ENCODE measurements at places on chromosomes 4 and X.

GRCh38 chr4:134708616-134709015 lies 507.0 kb upstream of the PABPC4L start:
- DNase-seq = no peak

GRCh38 chr4:88819818-88820697 lies 122.4 kb upstream of the NAP1L5 start:
- DNase-seq = no peak

- DNase-seq = no peak
Observed at GRCh38 chr4:187006189-187006618, 282.5 kb upstream of the FAT1 start.

DNA sequence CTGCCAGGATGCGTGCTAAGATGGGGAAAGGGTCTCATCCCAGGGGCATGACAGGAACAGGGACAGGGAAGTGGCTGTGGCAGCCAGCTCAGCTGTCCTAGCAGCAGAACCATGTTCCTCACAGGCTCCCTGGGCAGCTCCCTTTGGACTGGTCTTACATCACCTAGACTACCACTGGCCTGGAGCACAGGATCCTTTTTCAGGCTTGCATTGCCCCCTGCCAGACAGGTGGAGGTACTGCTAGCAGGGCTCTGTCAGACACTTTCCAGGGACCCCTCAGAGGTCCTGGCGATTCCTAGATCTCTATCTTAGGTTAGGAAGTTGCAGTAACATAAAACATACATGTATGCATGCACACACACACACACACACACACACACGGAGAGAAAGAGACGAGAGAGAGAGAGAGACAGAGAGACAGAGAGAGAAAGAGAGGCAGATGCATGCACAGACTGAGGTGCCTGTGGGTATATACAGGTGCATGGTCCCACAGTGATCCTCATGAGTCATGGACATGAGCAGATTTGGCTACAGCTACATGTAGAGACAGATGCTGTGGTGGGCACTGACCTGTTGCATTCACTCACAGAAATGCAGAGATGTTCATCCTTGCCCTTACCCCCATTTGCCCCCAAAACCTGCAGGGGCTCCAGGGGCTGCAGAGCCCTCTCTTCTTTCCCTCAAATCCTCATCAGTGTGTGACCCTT lies 63.6 kb downstream of the STARD8 start:
- peak; percentile 44 for DNase-seq

DNA sequence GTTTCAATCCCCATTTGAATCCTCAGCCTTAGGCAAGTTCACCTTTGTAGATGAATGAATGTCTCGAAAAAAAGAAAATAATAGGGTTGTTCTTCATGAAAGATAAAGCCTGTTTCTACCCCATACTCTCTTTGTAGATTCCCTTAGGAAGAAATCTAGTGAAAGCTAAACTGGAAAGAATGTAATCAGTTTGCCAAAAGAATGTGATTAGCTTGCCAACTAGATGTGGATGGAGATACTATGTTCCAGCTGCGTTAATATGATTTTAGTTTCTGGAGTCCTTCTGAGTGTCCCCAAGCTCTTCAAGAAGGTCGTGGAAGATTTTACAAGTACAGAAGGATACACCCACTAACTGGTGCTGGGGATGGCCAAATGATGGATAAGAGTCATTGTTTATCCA lies 162.3 kb upstream of the EDNRA start:
- DNase-seq = no peak

GRCh38 chrX:31715675-31716074 lies 643.8 kb upstream of the FTHL17 start:
- no peak for DNase-seq

DNA sequence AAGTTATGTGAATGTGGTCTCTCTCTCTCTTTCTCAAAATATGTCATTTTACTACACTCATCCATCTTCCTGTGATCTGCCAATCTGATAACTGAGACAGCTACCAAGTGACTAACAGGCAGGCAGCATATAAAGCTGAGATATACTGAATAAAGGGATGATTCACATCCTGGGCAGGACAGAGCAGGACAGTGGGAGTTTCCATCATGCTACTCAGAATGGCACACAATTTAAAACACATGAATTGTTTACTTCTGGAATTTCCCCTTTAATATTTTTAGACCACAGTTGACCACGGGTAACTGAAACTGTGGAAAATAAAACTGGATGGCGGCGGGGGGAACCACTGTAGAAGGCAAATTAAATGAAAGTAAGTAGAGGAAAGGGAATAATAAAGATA lies 58.6 kb upstream of the DCTD start:
- DNase-seq = peak; percentile 42

DNA sequence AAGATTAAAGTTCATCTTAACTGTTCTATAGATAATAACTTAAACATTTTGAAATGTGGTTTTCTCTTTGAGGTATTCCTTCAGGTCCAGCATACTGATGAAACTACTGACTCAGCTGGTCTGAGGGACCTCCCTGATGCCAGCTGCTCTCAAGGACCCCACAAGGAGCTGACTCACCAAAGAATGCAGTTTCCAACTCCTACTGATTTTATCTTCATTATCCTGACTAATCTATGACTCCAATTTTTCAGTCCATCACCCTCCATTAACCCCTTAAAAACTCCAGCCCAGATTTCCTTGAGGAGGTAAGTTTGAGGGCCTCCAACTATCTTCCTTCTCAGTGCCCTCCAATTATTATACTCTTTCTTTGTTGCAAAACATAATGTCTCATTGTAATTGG lies 1.4 kb upstream of the UGT2B4 start:
- no peak for DNase-seq

- DNase-seq = no peak
Observed at GRCh38 chrX:74500067-74500466, 78.8 kb downstream of the SLC16A2 start.

DNA sequence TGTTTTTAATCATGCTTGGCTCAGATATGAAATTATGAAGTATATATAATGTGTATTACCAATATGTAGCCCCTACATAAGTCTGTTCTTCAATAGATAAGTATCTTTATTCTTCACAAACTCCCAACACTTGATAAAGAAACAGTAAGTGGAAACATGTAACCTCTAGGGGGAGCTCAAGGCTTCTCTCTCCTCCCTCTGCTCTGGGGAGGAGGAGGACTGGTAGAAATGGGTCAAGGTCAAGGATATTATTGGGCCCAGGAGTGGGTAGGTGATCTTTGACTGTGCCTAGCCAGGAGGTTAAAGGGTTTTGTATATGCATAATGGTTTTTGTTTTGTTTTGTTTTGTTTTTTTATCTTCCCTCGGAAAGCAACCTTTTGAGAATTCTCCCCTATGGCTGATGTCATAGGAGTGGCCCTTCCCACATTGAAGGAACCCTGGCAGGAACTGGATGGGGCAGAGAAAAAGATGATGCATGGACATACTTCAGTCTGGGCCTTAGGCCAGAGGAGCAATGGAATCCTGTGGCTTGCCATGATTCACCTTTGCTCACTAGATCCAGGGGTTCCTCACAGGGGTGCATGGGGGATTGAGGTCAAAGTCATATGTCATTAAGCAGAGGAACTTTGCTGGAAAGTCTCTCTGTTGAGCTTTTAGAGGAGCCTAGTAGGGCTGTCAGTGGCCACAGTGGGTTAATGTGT lies 460.3 kb downstream of the MID1IP1 start:
- peak; percentile 1 for DNase-seq

DNA sequence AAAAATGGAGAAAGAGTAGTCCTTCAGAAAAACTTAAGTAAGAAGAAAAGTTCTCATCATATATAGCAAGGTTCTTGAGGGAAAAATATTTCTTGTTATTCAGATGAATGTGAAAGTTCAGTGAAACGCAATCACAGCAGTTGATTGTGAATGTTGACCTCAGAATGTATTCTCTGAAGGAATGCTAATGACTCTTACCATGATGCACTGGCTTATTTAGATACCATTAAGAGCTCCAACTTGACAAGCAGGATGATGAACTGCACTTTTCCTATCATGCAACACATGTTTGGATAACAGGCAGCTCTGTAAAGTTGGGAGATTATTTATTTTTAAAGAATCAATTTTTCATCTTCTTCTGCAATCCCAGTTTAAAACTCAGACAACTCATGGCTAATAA lies 115.5 kb upstream of the MYOZ2 start:
- no peak for DNase-seq

GRCh38 chr4:185142564-185142911 lies 528 bp upstream of the SLC25A4 start:
- DNase-seq = no peak

DNA sequence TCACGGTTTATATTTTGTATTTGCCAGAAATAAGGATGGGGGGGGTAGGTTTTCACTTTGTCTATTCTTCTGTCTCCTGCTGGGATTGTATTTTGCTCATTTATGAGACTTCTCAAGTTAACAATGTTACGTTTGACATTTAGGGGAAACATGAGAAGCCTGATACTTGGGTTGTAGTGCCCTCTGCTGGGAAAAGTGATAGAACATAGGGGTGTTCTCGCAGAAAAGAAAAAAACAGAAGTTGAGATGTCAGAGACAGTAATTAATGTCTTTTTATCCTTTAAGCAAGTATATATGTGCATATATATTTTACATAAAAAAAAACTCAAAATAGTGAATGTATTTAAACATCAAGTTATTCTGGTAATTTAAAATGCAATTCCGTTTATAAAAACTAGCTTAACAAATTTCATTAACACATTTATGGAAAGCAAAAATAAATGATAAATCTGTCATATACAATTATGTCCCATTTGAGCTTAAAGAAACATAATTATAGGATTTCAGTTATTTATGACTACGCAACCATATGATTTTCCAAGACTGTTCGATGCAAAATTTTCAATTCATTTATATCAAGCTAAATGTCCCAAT lies 46.0 kb upstream of the TMPRSS11F start:
- DNase-seq = peak; percentile 59

DNA sequence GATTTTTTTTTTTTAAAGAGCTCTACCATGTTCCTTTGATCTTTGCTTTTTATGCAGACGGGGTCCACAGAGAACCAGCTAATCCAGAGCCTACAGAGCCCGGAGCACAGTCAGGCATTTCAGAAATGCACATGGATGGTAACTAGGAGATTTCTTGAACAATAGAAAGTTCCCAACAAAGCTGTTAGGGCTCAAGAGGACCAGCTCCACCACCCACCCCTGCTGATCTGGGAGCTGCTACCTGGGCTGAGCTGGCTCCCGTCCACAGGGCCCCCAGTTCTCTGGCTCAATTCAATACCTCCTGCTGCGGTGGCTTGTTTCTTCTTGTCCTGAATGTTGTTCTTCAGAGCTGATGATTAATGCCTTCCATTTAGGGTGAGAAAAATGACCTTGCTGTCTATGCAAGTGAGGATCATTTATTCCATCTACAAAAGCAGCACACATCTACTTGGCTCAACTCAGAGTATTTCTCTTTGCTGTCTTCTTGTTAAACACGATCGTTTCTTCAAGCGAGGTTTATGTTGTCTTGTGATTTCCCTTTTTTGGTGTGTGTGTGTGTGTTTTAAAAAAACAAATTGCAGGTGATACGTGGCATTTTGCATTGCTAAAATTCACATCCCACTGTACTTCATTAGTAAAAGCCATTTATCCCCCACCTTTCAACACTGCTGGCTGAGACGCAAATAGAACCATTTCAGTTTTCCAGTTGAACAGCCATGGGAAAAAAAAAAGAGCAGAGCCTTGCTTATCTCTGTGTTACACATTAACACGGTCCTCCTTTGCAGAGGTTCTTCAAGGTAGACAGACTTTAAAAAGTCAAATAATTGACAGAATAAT lies 31.3 kb downstream of the IGFBP7 start:
- DNase-seq = no peak

DNA sequence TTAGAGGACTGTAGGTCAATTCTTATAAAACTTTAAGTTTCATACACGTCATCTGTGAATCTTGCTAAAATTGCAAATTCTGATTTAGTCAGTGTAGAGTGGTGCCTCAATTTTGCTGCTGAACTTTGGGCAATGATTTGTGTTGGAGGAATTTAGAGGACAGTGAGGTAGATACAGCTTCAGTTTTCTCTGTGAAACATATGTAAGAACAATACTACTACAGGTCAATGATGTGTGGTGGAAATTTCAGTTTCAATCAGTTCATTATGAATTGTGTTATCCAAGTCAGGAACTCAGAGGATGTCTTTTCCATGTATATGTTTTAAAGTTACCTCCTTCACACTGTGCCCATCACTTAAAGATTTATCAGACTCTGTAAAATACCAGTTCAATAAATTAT lies 1597.8 kb upstream of the PCDH10 start:
- no peak for DNase-seq

- no peak for DNase-seq
Observed at GRCh38 chrX:17459661-17460060, 84.7 kb downstream of the NHS start.

Measured in NCI-H460 (cell line).